ENCODE measurements at places on chromosomes 12 and 14. TPM values are rescaled to one million over a fixed set of nuclear protein-coding genes. Genes with fewer than 3 reads are reported as not detected.

ALDH1L2 gene
- total RNA-seq: 53.7 TPM

WNT1 gene
- not detected for total RNA-seq

KRT73 gene
- total RNA-seq: not detected

INF2 gene
- 52.7 TPM for total RNA-seq

OGFOD2 gene
- total RNA-seq: 11.4 TPM

LRP1-AS gene
- total RNA-seq: not detected

TAC3 gene
- total RNA-seq: not detected

CMAS gene
- total RNA-seq: 18.2 TPM

IKZF4 gene
- total RNA-seq: 2.6 TPM

PZP gene
- total RNA-seq: not detected

SLCO1B1 gene
- total RNA-seq: not detected

GRIP1 gene
- not detected for total RNA-seq

IRAK3 gene
- total RNA-seq: 18.7 TPM

KRT79 gene
- not detected for total RNA-seq

FAM222A gene
- total RNA-seq: 0.64 TPM

TAS2R7 gene
- not detected for total RNA-seq

UTP20 gene
- 10.5 TPM for total RNA-seq

NFATC4 gene
- 54.5 TPM for total RNA-seq

Data from cardiac ventricle fibroblast (primary cell).